Bronchial epithelial cell (primary cell): ENCODE measurements at places on chromosomes 6 and 20. TPM values are rescaled to one million over a fixed set of nuclear protein-coding genes. Genes with fewer than 3 reads are reported as not detected.
A peak's percentile ranks its signal among the peaks of the same experiment; 100 is the strongest.

DNA sequence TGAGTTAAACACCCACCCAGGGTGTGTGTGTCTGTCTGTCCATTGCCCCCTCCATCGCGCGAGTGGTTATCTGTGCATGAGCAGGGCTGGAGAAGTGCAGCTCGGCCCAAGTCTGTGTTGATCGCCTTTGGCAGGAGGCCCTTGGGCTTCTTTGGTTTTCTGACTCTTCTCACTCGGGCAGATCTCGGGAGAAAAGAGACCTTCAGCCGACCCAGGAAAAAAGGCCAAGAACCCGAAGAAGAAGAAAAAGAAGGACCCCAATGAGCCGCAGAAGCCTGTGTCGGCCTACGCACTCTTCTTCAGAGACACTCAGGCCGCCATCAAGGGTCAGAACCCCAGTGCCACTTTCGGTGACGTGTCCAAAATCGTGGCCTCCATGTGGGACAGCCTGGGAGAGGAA is 132.9 kb downstream of the JPH2 start:
- no peak for DNase-seq

GRCh38 chr6:79586548-79586947 is 44.6 kb upstream of the SH3BGRL2 start:
- DNase-seq = peak; percentile 57

DNA sequence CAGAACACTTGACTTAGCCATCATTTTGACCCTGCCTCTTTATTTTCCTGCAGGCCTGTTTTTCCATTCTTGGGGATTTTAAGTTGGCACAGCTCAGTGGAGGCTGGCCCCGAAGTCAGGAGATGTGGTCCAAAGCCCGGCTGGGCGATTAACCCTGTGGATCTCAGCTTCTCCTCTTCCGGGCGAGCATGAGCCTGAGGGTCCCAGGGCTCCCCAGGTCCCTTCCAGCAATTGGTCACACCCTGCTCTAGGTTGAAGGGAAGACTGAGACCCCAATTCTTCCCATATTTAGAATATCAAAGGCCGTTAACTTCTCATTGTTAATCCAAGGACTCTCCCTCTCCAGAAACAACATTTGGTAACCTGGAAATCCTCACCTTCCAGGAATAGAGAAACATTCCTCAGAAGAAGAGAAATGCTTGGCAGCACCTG is 2.3 kb downstream of the THBS2 start:
- no peak for DNase-seq

DNA sequence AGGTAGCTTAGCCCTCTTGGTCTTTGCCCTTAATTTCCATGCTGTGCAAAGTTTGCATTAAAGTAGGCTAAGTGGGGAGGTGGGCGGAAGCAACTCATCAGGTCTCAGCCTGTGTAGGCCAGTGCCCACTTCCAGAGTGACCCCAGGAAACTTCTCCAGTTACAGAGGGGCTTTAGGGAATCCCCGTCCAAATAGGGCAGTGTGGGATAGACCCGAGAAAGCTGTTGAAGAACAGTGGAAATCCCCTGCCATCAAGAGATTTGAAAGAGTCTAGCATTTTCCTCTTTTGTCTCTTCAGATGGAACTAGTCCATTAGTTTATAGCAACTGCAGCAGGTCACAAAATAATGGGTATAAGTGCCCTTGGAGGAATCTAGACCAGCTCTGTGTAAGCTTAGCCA is 20.2 kb downstream of the SF3B5 start:
- no peak for DNase-seq

- DNase-seq = no peak
Measured at GRCh38 chr20:21632031-21632734, 73.3 kb upstream of the PAX1 start.

DNA sequence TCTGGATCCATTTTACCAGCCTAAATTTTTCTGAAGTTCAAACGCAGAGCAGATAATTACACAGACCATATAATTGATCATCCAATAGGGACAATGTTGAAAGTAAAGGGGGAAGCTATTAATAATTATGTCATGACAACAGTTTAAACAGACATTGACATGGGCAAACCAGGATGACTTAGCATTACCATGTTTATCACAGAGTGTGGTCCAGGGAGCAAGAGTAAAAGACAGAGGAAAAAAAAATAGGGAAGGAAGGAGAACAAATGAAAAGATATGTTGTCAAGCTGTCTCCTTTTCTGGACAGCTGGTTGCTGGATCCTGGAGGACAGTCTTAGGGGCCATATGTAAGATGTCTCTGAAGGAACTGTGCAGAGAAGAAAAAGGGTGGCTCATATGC is 69.4 kb upstream of the FBXL4 start:
- DNase-seq = no peak

- DNase-seq = peak; percentile 65
Measured at GRCh38 chr20:37901654-37902503, 1.0 kb upstream of the VSTM2L start.

- DNase-seq = no peak
Measured at GRCh38 chr6:149921361-149921760, 1.6 kb downstream of the RAET1G start.

DNA sequence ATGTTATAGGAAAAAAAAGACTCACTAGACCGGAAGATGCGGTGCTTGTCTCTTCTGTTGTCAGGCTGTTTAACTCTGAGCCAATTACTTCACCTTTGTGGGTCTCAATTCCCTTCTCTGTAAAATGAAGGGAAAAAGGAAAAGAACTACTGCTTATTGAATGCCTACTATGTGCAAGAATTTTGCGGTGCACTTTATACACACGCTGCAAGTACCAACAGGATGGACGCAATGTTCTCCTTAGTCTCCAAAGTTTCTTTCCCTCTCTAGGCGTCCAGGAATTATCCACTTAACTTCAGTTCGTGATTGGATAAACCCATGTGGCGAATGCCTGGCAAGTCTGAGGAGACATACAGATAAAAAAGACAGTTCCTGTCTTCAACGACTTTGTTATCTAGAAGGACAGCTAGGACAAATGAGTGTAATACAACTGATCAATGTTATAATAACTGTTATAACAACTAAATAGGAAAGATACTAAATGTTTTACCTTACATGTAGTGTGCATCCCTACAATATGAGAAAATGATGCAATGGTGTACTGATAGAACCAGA is 69.0 kb upstream of the JARID2 start:
- DNase-seq = no peak

DNA sequence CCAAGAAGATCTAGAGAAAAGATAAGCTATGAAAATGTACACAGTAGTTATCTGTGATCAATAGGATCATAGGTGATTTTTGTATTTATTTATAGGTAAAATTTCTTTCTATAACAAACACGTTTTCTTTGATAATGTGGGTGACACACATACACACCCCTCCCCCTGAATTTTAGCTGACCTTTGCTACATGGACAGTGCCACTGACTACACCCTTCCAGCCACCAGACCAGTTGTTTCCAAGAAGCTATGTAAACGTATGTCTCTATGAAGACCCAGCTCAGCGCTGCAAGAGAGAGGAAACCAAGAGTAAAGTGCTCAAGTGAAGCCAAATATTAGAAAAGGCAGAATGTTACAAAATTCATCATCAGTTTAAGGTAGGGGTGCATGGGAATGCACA is 16.3 kb downstream of the MOCS1 start:
- DNase-seq = no peak

DNA sequence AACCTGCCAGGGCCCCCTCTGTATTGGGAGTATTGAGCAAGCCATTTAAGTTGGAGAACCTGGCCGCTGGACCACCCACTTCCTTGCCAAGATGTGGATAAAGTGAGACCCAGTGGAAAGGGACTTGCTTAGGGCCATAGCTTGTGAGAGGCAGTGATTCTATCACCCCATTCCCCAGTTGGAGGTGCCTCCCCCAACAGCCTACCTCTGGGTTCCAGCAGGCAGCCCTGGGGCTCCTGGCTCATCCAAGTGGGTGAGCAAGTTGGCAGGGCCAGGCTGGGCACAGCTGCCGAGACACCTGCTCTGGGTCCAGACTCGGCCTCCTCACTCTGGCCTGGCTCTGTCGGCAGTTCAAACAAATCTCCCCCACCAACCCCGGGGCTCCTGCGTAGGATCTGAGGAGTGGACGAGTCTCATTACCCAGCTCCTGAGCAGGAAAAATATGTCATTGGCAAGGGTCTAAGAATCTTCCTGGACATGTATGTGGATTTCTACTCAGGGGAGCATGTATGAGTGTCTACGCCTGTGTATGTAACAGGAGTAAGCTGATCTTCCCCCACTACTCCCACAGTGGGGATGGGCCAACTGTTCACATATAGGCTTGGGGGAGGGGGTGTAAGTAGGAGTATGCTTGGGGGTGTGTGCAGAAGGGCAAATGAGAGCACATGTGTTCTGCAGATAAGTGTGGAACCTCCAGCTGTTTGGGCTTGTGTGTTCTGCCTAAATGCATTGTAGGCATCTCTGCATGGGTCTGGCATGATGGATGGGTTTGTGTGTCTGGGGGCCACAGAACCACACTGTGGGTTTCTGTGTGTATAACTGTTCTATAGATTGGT is 1.9 kb downstream of the ID1 start:
- peak; percentile 80 for DNase-seq

- no peak for DNase-seq
Measured at GRCh38 chr6:170490259-170490658, 62.8 kb downstream of the PSMB1 start.

AFG1L gene
- total RNA-seq = 2.6 and 3.3 TPM in 2 replicates

ME1 gene
- total RNA-seq = 18.2 and 37.6 TPM in 2 replicates

ATAT1 gene
- 1.8 and 2.9 TPM in 2 replicates for total RNA-seq

CNR1 gene
- under 0.01 and 0.13 TPM in 2 replicates for total RNA-seq
